Body of pancreas (tissue), 4 donors: ENCODE measurements at places on chromosomes 7 and 10. TPM values are rescaled to one million over a fixed set of nuclear protein-coding genes. Genes with fewer than 3 reads are reported as not detected.

GRCh38 chr10:62580396-62580795 lies 206.2 kb downstream of the ZNF365 start:
- H3K4me3 ChIP-seq = no peak overlapping the region
- DNase-seq = no peak
- no peak overlapping the region for H3K27ac ChIP-seq
- no peaks in the 10 kb centered on the region for H3K4me1 ChIP-seq

DNA sequence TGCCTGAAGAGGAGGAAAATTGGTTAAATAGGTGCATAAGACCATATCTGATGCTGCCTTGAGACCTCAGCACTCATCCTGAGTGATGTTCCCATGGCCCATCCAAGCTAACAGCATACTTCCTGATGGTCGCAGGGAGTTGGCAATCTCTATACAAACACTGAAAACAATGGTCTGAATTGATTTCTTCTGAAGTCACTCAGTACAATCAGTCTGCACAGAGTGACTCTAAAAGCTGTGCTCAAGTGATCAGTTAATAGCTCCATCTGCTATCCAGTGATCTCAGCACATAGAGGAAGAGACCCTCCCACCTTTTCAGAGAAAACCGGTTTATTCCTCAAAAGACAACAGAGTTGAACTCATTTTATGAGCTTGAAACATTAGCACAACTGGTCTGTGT lies 3.9 kb downstream of the PPP1R17 start:
- no peak overlapping the region for H3K4me3 ChIP-seq
- DNase-seq = no peak
- no peaks in the 10 kb centered on the region for H3K36me3 ChIP-seq
- H3K4me1 ChIP-seq = no peaks in the 10 kb centered on the region

- H3K36me3 ChIP-seq = no peaks in the 10 kb centered on the region
- no peak for DNase-seq
These were observed 43.5 kb downstream of the ACSM6 start for GRCh38 chr10:95237376-95238170.

GRCh38 chr10:8026349-8027259 lies 27.9 kb upstream of the GATA3 start:
- H3K27ac ChIP-seq = no peak overlapping the region
- no peak overlapping the region for H3K4me3 ChIP-seq
- no peaks in the 10 kb centered on the region for H3K36me3 ChIP-seq

- H3K27ac ChIP-seq = no peak overlapping the region
- no peaks in the 10 kb centered on the region for H3K27me3 ChIP-seq
- H3K4me1 ChIP-seq = no peaks in the 10 kb centered on the region
- H3K36me3 ChIP-seq = no peaks in the 10 kb centered on the region
- no peak overlapping the region for H3K4me3 ChIP-seq
- peak; percentile 30 for DNase-seq
These were observed 54.4 kb downstream of the MCMBP start for GRCh38 chr10:119817991-119818888.

DNA sequence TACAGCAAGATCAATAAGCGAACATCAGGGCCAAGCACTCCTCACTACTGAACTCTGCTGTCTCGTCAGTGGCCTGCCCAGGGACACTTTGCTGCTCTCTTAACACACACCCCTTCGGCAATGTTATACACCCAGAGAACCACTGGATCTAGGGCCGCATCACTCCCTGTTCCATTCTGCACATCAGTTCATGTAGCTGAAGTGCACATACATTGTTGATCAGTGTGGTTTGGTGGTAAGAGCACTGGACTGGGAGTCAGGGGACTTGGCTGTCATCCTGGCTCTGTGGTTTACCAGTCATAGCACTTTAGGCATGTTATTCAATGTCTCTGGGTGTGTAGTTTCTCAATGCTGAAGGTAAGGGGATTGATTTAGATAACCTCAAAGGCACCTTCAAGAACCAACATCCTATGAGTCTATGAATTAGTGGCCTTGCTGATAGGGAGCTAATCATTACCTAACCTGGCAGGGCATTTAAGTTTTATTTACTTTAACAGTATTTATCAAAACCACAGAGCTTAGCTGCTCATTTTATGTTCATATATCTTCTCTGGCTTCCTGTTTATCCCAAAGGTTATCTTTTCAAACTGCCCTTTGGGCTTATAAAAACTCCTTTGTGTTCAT lies 24.8 kb downstream of the DUSP5 start:
- DNase-seq = no peak
- no peaks in the 10 kb centered on the region for H3K27me3 ChIP-seq
- H3K4me3 ChIP-seq = no peak overlapping the region
- H3K36me3 ChIP-seq = no peaks in the 10 kb centered on the region

GRCh38 chr7:134140889-134141867 lies 14.0 kb downstream of the LRGUK start:
- H3K4me3 ChIP-seq = no peak overlapping the region
- peak; percentile 78 for DNase-seq
- H3K27me3 ChIP-seq = no peaks in the 10 kb centered on the region
- no peak overlapping the region for H3K27ac ChIP-seq
- no peaks in the 10 kb centered on the region for H3K36me3 ChIP-seq

- no peaks in the 10 kb centered on the region for H3K27me3 ChIP-seq
- no peak overlapping the region for H3K27ac ChIP-seq
- DNase-seq = no peak
- no peaks in the 10 kb centered on the region for H3K4me1 ChIP-seq
These were observed 65.1 kb upstream of the NEBL start for GRCh38 chr10:20962165-20962564.

Gene SSC4D
- 7.6 TPM for total RNA-seq

Gene PLCE1
- 5.3 TPM for total RNA-seq

Gene ZP3
- total RNA-seq = 3.3 TPM

Gene RHEB
- 44.9 TPM for total RNA-seq

Gene CEP41
- 6.9 TPM for total RNA-seq

Gene UBTD1
- 33.9 TPM for total RNA-seq
